ENCODE measurements at places on chromosomes 4 and X. TPM values are rescaled to one million over a fixed set of nuclear protein-coding genes. Genes with fewer than 3 reads are reported as not detected.
A peak's percentile ranks its signal among the peaks of the same experiment; 100 is the strongest.

- DNase-seq, result no peak
Observed at GRCh38 chr4:47721892-47722575, 115.8 kb downstream of the CORIN start.

DNA sequence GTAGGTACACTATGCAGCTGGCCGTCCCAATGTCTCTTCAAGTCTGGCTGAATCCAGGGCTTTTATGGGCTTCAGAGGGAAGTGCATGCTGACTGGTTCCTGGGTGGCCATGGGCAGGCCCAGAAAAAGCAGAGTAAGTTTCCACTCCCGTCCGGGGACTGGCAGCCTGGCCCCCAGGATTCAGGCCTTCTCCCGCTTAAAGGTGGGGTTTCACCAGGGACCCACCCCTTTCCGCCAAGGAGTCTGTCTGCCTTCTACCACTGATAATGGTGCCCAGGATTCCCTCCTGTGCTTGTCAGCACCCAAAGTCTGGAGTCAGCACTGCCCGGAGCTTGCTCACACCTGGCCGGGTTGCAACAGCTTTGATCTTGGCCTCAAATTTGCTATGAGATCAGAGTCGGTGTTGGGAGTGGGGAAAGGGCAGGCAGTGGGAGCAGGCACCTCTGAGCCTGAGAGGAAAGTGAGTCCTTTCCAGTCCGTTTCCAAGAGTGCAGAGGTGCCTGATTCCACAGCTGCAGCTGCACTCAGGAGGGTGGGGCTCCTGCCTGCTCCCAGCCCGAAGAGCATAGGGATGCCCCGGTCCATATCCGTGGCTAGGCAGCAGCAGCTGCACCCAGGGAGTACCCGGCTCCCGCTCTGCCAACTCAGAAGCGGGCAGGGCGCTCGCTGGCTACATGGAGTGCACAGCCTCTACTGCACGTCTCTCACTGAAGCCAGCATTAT, 1344.3 kb upstream of the ADGRL3 start:
- DNase-seq, result no peak

DNA sequence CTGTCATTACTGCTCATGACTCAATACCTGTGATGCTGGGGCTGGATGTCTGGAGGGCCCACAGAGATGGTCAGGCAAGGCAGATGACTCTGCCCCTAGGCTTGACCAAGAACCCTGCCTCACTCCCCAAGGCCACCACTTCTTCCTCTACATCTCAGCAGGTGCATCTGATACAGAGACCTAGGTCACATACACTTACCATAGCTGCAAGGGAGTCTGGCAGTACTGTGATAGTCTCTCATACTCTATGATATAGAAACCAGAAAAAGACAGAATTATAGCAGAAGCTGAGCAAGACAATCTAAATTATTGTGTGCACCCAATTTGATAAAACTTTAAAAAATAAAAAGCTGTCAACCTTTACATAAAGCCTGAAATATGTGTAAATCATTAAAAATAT, 477.1 kb upstream of the GALNT7 start:
- no peak for DNase-seq

GRCh38 chr4:108247387-108248049, 78.8 kb upstream of the LEF1 start:
- DNase-seq, result peak; percentile 8

- DNase-seq, result no peak
Observed at GRCh38 chrX:1451251-1451660, 1.5 kb downstream of the ASMTL start.

GRCh38 chr4:152901205-152901604, 34.9 kb upstream of the FHDC1 start:
- no peak for DNase-seq

- no peak for DNase-seq
Observed at GRCh38 chr4:61911313-61911756, 711.2 kb downstream of the ADGRL3 start.

- no peak for DNase-seq
Observed at GRCh38 chr4:81883530-81884450, 412.1 kb upstream of the RASGEF1B start.

DNA sequence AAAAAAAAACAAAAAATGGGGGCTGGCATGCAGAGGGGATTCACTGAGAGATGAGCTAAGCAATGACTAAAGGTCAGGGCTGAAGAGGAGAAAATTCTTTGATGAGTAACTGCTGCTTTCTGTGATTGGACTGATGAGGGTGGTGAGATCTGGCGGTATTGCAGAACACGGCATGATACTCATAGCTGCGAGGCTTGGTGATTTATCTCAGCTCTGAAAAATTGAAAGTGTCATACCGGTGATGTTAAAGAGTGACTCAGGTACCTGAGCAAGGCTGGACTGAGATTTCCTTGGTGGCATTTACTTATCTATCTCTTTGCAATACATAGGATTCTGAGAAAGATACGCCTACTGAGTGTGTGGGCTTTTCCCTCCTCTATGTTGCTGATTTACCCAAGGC, 204.1 kb upstream of the DDX53 start:
- no peak for DNase-seq

- DNase-seq, result no peak
Observed at GRCh38 chr4:96593422-96593821, 753.5 kb downstream of the PDHA2 start.

- peak; percentile 51 for DNase-seq
Observed at GRCh38 chr4:55866973-55867574, 13.6 kb downstream of the EXOC1 start.

- no peak for DNase-seq
Observed at GRCh38 chr4:137367620-137368019, 164.7 kb downstream of the PCDH18 start.

- no peak for DNase-seq
Observed at GRCh38 chrX:104482757-104483156, 83.2 kb upstream of the IL1RAPL2 start.

DNA sequence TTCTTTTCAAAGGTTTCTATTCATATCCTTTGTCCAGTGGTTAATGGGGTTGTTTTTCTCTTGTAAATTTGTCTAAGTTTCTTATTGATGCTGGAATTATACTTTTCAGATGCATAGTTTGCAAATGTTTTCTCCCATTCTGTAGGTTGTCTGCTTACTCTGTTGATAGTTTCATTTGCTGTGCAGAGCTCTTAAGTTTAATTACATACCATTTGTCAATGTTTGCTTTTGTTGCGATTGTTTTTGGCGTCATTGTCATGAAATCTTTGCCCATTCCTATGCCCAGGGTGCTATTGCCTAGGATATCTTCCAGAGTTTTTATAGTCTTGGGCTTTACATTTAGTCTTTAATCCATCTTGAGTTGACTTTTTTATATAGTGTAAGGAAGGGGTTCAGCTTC, 21.2 kb upstream of the UGT8 start:
- DNase-seq, result no peak

DNA sequence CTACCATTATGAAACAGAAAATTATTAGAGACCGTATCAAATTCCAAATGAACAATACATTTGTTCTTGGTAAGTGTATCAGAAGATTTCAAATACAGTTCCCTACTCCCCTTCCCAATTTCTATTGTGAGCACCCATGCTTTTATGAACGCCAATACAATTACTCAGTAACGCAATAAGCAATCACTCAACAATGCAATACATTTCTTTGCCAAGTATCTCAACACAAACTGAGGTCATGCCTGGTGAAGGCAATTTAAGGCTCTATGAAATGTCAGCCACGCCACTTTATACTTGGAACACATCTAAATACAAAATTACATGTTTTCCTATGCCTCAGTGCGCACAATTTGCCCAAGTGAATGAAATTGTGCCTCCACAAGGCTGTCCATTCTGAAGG, 712 bp downstream of the PNPLA4 start:
- DNase-seq, result no peak

- DNase-seq, result no peak
Observed at GRCh38 chr4:143668930-143669552, 31.4 kb downstream of the FREM3 start.

GRCh38 chr4:109532182-109532581, 27.9 kb upstream of the MCUB start:
- no peak for DNase-seq

- no peak for DNase-seq
Observed at GRCh38 chr4:138975225-138975624, 40.4 kb upstream of the NOCT start.

GRCh38 chrX:47162927-47163583, 18.0 kb downstream of the RBM10 start:
- DNase-seq, result no peak

DNA sequence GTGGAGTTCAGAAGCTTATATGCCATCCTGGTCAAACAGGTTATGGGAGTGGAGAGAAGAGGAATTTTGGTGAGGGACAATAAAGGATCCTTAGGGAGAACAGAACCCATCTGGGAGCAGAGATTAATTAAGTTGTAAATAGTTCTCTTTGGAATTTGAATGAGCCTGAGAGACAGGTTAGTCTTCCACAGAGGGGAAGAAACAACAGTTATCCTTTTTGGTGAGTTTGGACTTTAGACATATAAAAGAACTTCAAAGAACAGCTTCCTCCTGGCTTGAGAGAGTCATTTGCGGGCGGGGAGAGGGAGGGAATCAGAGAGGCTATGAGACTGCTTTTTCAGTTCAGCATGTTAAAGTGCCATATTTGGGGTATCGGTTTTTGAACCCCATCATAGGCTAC, 793.3 kb upstream of the MAGEB2 start:
- DNase-seq, result no peak

- DNase-seq, result no peak
Observed at GRCh38 chrX:140866446-140866845, 135.9 kb upstream of the SPANXB1 start.

DNA sequence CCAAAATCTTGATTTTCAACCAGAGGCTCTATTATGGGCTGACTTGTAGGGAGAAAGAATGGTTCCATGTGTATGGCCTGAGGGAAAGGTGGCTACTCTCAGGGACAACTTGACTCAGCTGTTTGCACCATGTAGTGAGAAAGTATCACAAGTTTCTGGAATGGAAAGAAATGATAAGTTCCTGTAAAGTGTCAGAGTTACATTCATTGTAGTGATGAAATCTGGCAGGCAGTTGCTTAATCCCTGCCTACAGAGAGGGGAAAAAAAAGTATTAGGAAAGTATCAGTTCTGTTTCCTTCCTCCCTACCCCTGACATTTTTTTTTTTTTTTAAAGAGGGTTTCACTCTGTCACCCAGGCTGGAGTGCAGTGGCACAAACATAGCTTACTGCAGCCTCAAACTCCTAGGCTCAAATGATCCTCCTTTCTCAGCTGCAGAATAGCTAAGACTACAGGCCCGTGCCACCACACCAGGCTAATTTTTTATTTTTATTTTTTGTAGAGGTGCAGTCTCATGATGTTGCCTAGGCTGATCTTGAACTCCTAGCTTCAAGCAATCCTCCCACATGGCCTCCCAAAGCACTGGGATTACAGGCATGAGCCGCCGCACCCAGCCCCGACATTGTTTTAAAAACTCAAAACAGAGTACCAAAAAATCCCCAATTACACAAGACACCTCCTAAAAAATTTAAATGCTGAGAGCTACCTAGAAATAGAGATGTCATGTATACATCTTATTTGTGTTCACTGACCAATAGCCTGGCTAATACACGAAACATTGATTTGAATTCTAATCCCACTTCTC, 4.8 kb upstream of the FBXL5 start:
- no peak for DNase-seq

DNA sequence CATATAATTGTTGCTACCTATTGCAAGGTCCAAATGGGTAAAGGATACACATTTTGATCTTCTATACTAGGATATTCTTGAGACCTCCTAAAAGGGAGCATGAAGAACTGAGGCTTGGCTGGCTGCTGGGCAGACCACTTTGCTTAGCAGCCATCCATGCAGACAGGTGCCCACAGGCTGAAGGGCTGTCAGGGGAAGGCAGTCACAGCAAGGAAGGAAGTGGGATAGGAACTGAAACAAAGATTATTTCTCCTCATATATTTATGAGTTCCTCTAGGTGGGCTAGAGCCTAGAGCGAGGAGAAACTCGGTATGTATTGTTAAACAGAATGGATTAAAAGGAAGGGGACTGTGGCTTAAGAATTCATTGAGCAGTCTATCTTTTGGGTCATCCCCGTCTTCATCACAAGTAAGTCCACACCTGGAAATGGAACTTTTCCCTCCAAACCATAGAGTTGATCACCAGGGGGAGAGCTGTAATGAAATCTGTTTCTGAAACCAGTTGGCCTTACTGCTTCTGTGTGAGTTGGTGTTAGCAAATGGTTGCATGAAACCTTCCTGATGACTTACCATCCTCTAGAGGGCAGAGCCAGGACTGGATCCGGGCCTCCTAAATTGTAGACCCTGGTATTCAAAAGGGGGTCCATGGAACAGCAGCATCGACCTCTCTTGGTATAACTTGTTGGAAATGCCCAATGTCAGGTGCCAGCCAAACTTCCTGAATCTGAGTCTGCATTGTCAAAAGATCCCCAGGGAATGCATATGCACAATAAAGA, 42.3 kb downstream of the AFF2 start:
- DNase-seq, result no peak

DNA sequence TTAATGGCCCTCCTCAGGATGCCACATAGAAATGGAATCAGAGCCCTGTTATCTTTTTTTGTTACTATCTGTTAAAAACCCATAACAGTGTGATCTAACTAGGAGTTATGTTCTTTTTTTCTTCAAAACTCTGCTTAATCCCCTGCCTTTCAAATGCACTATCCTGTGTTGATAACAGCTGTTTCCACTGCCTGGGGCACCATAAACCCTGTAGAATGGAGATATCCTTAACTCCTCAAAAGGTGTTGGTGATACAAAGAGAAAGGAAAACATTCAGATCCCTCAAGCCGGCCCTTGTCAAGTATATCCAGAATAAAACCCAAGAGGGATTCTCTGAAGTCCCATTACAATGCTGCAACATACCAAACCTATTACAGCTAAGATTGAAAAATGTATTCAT, 108.6 kb downstream of the ACTRT1 start:
- DNase-seq, result no peak

DNA sequence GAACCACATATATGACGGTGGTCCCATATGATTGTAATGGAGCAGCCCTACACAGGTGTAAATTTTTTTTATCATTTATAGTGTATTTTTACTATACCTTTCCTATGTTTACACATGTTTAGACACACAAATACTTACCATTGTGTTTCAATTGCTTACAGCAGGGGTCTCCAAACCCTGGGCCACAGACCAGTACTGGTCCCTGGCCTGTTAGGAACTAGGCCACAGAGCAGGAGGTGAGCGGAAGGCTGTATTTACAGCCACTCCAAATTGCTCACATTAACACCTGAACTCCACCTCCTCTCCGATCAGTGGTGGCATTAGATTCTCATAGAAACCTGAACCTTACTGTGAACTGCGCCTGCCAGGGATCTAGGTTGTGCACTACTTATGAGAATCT, 201.8 kb upstream of the NDST4 start:
- DNase-seq, result no peak

The CT45A10 gene
- total RNA-seq, result not detected

The SCML2 gene
- 5.2 TPM for total RNA-seq

The DNAAF6 gene
- total RNA-seq, result not detected

The CYSLTR1 gene
- total RNA-seq, result not detected

The SLC2A9 gene
- 2.2 TPM for total RNA-seq

The XK gene
- 2.6 TPM for total RNA-seq

The GLRA3 gene
- not detected for total RNA-seq

The ADGRL3 gene
- not detected for total RNA-seq

The GSX2 gene
- not detected for total RNA-seq

The SLC49A3 gene
- total RNA-seq, result 5.5 TPM

The ERVMER34-1 gene
- 17.5 TPM for total RNA-seq

Data from HCT116 (cell line).